ENCODE measurements at places on chromosomes 2 and 18.

DNA sequence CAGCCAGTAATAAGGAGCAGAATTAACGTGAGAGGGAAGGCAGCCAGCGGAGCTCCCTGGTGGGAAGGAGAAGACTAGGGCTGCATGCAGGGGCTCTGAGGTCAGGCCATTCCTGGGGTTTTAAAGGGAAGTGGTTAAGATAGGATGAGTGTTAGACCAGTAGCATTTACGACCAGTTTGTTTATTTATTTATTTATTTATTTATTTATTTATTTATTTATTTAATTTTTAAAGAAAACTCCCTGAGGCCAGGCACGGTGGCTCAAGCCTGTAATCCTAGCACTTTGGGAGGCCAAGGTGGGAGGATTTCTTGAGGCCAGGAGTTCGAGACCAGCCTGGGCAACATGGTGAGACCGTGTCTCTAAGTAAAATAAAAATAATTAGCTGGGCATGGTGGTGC lies 152.8 kb downstream of the FHOD3 start:
- DNase-seq: no peak

DNA sequence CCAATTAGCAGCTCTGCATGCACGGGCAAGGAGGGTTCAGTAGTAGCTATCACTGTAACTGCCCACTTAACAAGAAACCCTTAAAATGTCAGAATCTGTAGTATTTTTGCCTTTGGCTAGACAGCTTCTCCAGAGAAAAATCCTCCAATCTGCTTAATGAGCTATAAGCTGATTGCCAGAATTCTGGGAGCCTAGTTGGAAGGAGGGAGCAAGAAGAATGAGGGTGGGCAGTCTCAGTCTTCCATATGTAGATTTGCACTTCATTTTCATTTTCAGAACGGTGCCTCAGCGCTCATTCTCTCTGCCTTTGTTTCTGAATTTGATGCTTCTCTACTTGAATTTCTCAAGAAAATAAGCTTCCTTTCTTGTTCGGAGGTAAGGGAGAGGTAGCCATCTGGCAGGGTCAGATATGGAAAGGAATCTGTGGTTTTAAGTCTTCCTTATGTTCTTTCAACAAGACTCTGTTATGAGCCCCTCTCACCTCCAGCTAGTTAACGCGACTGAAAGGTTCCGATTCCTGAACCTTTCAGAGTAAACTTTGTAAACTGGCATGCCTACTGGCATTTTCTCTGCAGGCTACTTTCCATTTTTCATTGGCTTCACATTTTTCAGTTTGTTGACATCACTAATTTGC lies 53.5 kb downstream of the HNRNPLL start:
- DNase-seq: no peak

- no peak for DNase-seq
Observed at GRCh38 chr2:36146765-36147164, 208.8 kb upstream of the CRIM1 start.

- DNase-seq: no peak
Observed at GRCh38 chr2:241595600-241596140, 37.1 kb downstream of the BOK start.
